ENCODE measurements at places on chromosomes 12 and 14.

DNA sequence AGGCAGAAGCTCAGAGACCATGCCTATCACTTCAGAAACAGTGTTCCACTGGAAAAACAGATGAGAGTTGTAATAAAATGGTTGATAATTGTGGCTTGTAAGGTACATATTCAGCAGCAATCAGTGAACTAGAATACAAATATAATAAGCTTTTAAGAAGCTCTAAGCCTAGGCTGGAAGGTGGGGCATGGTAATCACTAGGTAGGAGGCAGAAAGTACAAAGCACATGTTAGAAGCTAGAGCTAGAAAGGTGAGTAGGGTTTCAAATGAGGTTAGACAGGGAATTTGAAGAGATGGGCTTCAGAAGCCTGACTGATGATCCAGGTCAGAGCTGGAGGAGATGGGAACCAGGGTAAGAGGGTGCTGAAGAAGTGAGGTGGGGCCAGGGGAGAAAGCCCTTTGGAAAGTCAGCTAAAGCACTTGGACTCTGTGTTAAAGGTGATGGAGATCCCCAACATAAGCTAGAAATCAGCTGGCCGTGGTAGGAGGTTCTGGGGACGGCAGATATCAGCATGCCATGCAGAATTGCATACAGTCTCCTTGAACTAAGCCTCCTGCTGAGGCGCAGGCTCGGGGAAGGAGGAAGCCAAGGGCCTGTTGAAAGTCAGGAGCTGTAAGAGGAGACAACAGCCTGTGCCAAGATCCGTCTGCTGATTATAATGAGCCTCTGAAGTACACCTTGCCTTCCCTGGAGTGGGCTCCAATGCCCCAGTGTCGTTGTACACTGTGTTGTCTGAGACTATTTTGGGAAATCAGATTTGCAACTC, 659.4 kb downstream of the BCL11B start:
- no peak for DNase-seq

GRCh38 chr14:24952851-24953666, 96.9 kb downstream of the STXBP6 start:
- DNase-seq: no peak

- DNase-seq: no peak
Observed at GRCh38 chr12:128840862-128841468, 12.3 kb upstream of the GLT1D1 start.

GRCh38 chr12:70962226-70962794, 41.8 kb upstream of the PTPRR start:
- DNase-seq: no peak

Measured in hematopoietic multipotent progenitor cell treated with erythropoietin and hydrocortisone succinate and interleukin-3 and kit ligand, for 15 days (in vitro differentiated cells).